ENCODE measurements at places on chromosomes 4 and X. TPM values are rescaled to one million over a fixed set of nuclear protein-coding genes. Genes with fewer than 3 reads are reported as not detected.

NLRP2B gene
- not detected for total RNA-seq

MAOB gene
- total RNA-seq = not detected

IQSEC2 gene
- total RNA-seq = 4.2 TPM

TMEM35A gene
- 0.51 TPM for total RNA-seq

MAGEA2B gene
- not detected for total RNA-seq
